ENCODE measurements at places on chromosomes 1 and 21.

DNA sequence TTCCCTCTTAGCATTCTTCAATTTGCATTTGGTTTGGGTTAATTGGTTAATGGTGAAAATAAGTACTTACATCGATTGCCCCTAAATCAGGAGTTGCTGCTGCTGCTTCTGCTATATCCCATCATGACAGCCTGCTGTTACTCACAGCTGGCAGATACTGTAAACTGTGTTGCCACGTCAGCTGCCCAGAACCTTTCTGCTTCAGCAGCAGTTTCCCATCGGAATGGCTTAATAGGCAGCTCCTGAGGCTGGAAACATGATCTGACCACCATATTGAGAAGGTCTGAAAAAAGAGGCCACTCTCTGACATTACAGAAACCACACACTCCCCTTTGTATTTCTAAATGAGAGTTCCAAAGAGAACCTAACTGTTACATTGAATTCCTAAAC lies 14.3 kb upstream of the SEC16B start:
- no peak for DNase-seq

- no peak for DNase-seq
Measured at GRCh38 chr1:180672505-180672904, 40.7 kb downstream of the XPR1 start.

DNA sequence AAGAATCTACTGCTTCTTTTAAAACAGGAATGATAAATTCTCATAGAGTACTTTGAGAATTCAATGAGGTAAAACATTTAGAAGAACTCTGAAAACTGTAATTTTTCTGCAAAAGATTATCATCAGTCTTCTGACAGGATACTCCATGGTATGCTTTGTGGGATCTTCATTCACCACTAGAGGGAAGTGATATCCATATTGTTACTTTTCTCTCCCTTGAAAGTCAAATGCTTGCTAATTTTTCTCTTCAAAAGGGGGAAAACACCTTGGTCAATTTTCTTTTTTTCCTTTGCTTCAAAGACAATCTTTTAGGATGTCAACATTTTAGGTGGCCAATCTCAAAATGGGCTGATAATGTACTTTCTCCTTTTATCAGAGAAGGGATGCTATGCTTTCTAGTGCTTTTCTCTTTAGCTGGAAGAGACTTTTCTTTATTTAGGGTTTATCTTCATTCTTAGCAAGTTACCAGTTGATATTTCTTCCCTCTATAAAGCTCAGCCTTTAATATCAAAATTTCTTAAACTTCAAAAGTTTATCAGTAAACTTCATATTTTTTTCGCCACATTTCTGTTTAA lies 95.5 kb downstream of the NEGR1 start:
- no peak for DNase-seq

- DNase-seq: peak; percentile 75
Measured at GRCh38 chr21:44571844-44572782, 1.4 kb upstream of the KRTAP10-4 start.

DNA sequence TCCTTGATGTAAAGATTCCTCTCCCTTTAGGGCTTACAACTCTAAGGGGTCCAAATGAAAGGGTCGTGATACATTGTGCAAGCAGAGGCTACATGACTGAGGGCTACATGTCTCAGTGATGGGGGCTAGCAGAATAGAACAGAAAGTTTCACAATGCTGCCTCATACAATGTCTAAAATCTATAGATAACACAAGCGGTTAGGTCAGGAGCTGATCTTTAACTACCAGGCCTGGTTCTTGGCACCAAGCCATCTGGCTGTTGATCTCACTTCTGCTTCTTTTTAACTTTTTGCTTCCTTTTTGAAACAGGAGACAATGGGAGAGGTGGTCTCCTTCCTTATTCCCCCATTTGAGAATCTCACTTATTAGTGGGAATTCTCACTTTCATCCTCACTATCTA lies 710.2 kb downstream of the AMY1C start:
- no peak for DNase-seq

GRCh38 chr21:21064353-21064752 lies 66.1 kb downstream of the NCAM2 start:
- no peak for DNase-seq

DNA sequence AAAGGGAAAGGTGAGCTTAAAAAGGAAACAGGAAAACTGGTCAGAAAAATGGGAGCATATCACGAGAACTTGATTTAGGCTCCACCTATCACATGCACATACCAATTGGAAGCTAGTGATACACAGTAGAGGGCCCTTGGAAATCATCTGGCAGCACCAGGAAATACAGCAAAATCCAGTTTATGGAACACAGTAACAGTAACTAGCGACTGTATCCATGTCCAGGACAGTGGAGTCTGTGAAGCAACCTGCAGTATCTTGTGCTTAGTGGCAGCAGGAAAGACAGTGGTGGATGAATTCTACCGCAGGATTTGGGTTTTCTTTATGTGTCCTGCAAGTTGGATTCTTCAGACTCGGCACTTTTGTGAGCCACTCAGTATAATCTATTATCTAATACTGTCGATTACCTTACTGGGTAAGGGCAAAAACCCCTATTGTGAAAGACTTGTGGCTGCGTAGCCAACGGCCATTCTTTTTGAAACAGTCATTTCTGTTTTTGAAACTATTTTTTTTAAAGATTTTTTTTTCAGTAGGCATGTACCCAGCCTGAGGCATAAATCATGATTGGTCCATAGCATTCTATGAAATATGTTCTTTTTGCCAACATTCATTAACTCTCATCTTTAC lies 1.6 kb upstream of the KDM4A start:
- DNase-seq: no peak

All from upper lobe of left lung (tissue), 6 donors.